ENCODE measurements at places on chromosomes 6 and 20. TPM values are rescaled to one million over a fixed set of nuclear protein-coding genes. Genes with fewer than 3 reads are reported as not detected.

GRCh38 chr20:39986173-39986904, 702.7 kb downstream of the MAFB start:
- DNase-seq = peak; percentile 52
- H3K36me3 ChIP-seq = no peaks in the 10 kb centered on the region
- H3K27me3 ChIP-seq = no peaks in the 10 kb centered on the region
- H3K4me1 ChIP-seq = peaks cover 7% of the 10 kb centered on the region

The NOTCH4 gene
- 2.8 TPM for total RNA-seq

GRCh38 chr6:148573922-148574321, 172.9 kb upstream of the UST start:
- H3K36me3 ChIP-seq = no peaks in the 10 kb centered on the region
- H3K4me1 ChIP-seq = no peaks in the 10 kb centered on the region
- no peak overlapping the region for H3K4me3 ChIP-seq
- H3K27me3 ChIP-seq = no peaks in the 10 kb centered on the region

The HUS1B gene
- 0.75 TPM for total RNA-seq

DNA sequence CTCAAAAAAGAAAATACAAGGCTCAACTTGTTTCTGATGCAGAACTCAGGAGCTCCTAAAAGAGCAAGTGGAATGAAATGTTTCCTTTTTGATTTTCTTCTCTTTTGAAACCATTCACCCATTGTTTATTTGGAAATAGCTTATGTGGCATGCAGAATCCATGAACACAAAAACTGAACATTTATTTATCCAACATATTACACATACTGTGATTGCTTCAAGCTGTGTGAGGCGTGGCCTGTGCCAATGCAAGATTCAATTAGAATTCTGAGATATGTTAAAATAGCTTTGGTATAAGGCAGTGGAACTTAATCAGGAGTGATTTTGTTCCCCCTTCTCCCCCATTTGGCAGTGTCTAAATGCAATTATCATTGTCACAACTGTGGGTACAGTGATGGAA, 45.9 kb upstream of the CARMIL1 start:
- no peak for DNase-seq
- H3K27ac ChIP-seq = no peak overlapping the region
- no peaks in the 10 kb centered on the region for H3K36me3 ChIP-seq
- H3K4me3 ChIP-seq = no peak overlapping the region
- H3K4me1 ChIP-seq = no peaks in the 10 kb centered on the region

DNA sequence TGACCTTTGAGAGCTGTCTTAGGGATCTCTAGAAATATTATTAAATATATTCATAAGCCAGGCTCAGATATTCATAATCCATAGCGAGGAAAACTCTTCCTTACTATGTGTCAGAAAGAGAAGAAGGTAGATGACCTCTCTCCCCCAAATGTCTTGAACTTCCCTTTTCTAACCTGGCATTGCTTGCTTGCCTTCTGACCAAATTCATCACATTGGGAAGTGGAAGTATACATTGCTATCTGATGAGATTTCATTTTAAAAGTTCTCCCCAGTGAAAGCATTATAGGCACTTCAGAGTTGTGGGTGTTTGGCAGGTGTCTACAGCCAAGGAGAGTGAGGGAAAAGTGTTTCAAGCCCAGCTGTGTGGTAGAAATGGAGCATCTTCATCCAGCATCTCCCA, 197.3 kb downstream of the ZFAND3 start:
- no peak overlapping the region for H3K27ac ChIP-seq
- no peaks in the 10 kb centered on the region for H3K27me3 ChIP-seq
- DNase-seq = no peak
- H3K4me1 ChIP-seq = no peaks in the 10 kb centered on the region

- H3K36me3 ChIP-seq = no peaks in the 10 kb centered on the region
- H3K27me3 ChIP-seq = no peaks in the 10 kb centered on the region
- H3K27ac ChIP-seq = no peak overlapping the region
- H3K4me1 ChIP-seq = no peaks in the 10 kb centered on the region
- no peak overlapping the region for H3K4me3 ChIP-seq
- DNase-seq = no peak
Observed at GRCh38 chr20:42496595-42496994, 693.1 kb downstream of the PTPRT start.

The TAF11 gene
- 45.8 TPM for total RNA-seq

- H3K36me3 ChIP-seq = no peaks in the 10 kb centered on the region
- no peak overlapping the region for H3K27ac ChIP-seq
- DNase-seq = no peak
- no peaks in the 10 kb centered on the region for H3K4me1 ChIP-seq
- no peaks in the 10 kb centered on the region for H3K27me3 ChIP-seq
- no peak overlapping the region for H3K4me3 ChIP-seq
Observed at GRCh38 chr6:41625442-41625841, 12.8 kb upstream of the MDFI start.

GRCh38 chr6:41824571-41825569, 37.4 kb downstream of the TOMM6 start:
- H3K27me3 ChIP-seq = no peaks in the 10 kb centered on the region
- no peak for DNase-seq
- no peaks in the 10 kb centered on the region for H3K4me1 ChIP-seq
- H3K36me3 ChIP-seq = no peaks in the 10 kb centered on the region
- no peak overlapping the region for H3K27ac ChIP-seq

DNA sequence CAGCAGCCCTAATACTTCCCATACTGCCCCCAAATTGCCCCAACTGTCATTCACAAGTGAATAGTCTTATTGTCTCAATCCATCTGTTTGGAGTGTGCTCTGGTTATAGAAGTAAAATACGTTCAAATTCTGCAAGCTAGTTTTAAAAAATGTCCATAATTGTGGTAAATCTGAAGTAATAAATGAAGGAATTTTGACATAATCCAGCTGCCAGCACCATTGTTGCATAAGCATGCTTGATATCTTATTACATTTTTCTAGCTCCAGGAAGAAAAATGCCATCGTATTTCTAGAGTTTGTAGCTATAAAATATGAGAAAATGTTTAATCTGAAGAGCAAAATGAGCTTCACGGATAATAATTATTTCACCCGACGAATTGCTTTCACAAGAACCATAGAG, 664.7 kb downstream of the RFPL4B start:
- DNase-seq = no peak
- no peak overlapping the region for H3K4me3 ChIP-seq
- no peaks in the 10 kb centered on the region for H3K27me3 ChIP-seq
- peaks cover 4% of the 10 kb centered on the region for H3K4me1 ChIP-seq
- no peaks in the 10 kb centered on the region for H3K36me3 ChIP-seq

The GNMT gene
- 1.8 TPM for total RNA-seq

GRCh38 chr6:105442369-105442768, 39.5 kb upstream of the PREP start:
- H3K36me3 ChIP-seq = no peaks in the 10 kb centered on the region
- no peaks in the 10 kb centered on the region for H3K27me3 ChIP-seq
- H3K4me3 ChIP-seq = no peak overlapping the region
- no peak overlapping the region for H3K27ac ChIP-seq
- DNase-seq = no peak
- H3K4me1 ChIP-seq = no peaks in the 10 kb centered on the region

DNA sequence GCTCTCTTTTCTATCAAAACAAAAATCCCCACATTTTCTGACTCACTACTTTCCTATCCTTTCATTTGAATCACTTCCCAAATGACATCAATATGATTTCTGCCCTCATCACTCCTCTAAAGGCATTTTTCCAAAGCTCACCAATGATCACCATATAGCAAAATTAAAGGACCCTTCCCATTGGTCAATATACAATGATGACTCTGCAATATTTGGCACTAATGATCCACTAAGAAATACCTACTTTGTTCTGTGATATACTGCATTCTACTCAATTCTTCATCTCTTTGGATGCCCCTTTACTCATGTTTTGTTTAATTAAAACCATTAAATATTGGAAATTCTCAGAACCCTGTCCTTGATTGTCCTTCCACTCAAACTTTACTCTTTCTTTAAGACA, 200.3 kb upstream of the PTCHD4 start:
- H3K27me3 ChIP-seq = no peaks in the 10 kb centered on the region
- DNase-seq = no peak
- H3K36me3 ChIP-seq = no peaks in the 10 kb centered on the region
- no peak overlapping the region for H3K27ac ChIP-seq
- no peaks in the 10 kb centered on the region for H3K4me1 ChIP-seq

GRCh38 chr20:22465622-22466446, 118.5 kb downstream of the FOXA2 start:
- no peak overlapping the region for H3K4me3 ChIP-seq
- no peaks in the 10 kb centered on the region for H3K36me3 ChIP-seq
- peaks cover 4% of the 10 kb centered on the region for H3K4me1 ChIP-seq
- H3K27me3 ChIP-seq = peaks cover 7% of the 10 kb centered on the region
- no peak overlapping the region for H3K27ac ChIP-seq
- DNase-seq = no peak

The RBBP8NL gene
- 0.43 TPM for total RNA-seq

DNA sequence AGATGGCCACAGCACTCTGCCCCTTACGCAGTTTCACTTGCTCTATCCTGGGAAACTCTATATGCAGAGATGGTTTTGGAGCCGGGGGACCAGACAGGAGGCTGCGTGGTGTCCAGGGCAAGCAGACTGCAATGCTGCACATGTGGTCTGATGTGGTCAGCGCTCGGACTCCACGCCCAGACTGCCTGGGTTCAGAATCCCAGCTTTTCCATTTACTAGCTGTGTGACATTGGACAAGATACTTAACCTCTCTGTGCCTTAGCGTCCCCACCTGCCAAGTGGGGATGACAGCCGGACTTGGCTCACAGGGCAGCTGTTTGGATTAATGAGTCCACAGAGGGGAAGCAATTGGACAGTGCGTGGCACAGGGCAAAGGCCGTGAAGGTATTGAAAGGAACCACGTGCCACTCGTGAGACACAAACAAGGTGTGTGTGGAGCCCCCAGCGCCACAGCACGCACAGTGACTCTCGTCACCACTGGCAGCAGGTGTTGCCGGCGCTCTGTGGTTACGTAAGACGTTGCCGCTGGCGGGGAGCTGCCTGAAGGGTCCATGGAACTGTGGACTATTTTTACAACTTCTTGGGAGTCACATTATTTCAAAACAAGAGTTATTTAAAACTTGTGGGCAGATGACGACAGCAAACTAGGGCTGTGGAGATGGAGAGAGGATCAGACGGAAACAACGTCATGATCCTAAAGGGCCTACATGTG, 201.4 kb downstream of the PREX1 start:
- no peaks in the 10 kb centered on the region for H3K27me3 ChIP-seq
- no peaks in the 10 kb centered on the region for H3K36me3 ChIP-seq
- no peak overlapping the region for H3K4me3 ChIP-seq
- H3K27ac ChIP-seq = no peak overlapping the region
- peaks cover 3% of the 10 kb centered on the region for H3K4me1 ChIP-seq
- DNase-seq = no peak

The ETV7 gene
- 0.21 TPM for total RNA-seq

- H3K27me3 ChIP-seq = no peaks in the 10 kb centered on the region
- DNase-seq = no peak
- H3K36me3 ChIP-seq = no peaks in the 10 kb centered on the region
- peak overlapping the region; percentile 92 for H3K4me3 ChIP-seq
- H3K4me1 ChIP-seq = 0 out of 2 replicates have a peak, but pooled peaks cover 8% of the 10 kb centered on the region
Observed at GRCh38 chr6:42978487-42978838, 518 bp downstream of the PEX6 start.

The KPNA5 gene
- 9.7 TPM for total RNA-seq

The VWA7 gene
- total RNA-seq = 1.5 TPM

DNA sequence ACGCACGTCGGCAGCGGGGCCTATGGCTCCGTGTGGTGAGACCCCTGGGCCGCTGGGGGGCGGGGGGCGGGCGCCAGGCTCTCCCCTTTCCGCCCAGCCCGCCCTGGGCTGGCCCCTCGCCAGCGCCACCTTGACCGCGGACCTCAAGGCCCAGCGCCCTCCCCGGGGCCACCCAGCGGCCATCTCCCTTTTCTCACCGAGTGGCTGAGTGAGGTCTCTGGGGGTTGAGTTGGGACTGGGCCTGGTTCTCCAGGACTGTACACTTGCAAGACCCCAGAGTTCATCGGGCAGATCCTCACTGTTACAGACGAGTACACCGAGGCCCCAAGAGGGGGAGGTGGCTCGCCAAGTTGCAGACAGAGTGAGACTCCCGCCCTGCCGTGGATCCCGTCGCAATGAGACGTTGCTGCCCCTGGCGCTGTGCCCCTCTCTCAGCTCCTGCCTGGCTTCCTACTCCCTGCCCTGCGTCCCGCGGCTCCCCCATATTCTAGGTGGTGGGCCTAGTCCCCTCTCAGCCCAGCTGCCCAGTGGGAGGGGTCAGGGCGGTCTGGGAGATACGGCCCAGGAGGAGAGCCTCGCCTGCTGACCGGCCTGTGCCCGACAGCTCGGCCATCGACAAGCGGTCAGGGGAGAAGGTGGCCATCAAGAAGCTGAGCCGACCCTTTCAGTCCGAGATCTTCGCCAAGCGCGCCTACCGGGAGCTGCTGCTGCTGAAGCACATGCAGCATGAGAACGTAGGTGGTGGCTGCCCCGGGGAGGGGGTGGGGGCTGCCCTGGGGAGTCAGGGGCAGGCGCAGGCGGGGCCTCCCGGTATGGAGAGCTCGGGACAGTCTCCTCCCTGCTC, 576 bp downstream of the MAPK13 start:
- peak overlapping the region; percentile 59 for H3K4me3 ChIP-seq
- H3K36me3 ChIP-seq = no peaks in the 10 kb centered on the region
- peak; percentile 78 for DNase-seq
- no peaks in the 10 kb centered on the region for H3K27me3 ChIP-seq
- peak overlapping the region; percentile 30 for H3K27ac ChIP-seq
- peaks cover 18% of the 10 kb centered on the region for H3K4me1 ChIP-seq

The REV3L gene
- 6.6 TPM for total RNA-seq

DNA sequence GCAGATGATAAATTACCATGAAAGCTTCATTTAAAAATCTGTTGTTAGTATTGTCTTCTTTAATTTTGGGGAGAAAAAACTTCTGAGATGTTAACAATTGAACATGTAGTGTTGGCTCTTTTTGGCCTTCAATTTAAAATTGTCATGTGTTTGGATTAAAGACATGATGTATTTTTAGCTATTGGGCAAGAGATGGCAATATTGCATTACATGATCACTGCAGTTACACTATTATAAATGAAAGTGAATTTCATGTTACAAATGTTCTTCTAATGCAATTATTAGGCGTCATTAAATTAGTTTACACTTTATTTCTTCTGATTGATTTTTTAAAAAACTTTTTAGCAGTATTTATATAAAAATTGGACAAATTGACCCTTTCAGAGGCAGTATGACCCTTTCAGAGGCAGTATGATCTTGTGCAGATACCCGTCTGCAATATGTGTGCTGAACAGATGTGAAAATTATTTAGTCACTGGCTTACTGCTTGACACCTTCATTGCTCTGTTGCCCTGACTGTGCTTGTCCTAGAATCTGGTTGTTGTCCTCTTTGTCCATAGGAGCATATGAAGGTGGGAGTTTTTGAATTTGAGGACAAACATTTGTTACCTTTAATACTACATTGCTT, 25.8 kb downstream of the CDKAL1 start:
- no peaks in the 10 kb centered on the region for H3K27me3 ChIP-seq
- H3K4me1 ChIP-seq = no peaks in the 10 kb centered on the region
- no peak overlapping the region for H3K4me3 ChIP-seq
- no peak for DNase-seq
- H3K36me3 ChIP-seq = no peaks in the 10 kb centered on the region
